Activated T-cell treated with anti-CD3 and anti-CD28 coated beads, Interleukin-2, amount 50 U/mL, for 72 hours (primary cell): ENCODE measurements at places on chromosomes 5 and 9.

- DNase-seq = no peak
These were observed 49.8 kb upstream of the PLPP1 start for GRCh38 chr5:55584398-55585205.

- DNase-seq = no peak
These were observed 1068.6 kb downstream of the TAF11L14 start for GRCh38 chr5:18702821-18703220.

GRCh38 chr5:180086816-180087399 is 15.3 kb upstream of the RNF130 start:
- no peak for DNase-seq

DNA sequence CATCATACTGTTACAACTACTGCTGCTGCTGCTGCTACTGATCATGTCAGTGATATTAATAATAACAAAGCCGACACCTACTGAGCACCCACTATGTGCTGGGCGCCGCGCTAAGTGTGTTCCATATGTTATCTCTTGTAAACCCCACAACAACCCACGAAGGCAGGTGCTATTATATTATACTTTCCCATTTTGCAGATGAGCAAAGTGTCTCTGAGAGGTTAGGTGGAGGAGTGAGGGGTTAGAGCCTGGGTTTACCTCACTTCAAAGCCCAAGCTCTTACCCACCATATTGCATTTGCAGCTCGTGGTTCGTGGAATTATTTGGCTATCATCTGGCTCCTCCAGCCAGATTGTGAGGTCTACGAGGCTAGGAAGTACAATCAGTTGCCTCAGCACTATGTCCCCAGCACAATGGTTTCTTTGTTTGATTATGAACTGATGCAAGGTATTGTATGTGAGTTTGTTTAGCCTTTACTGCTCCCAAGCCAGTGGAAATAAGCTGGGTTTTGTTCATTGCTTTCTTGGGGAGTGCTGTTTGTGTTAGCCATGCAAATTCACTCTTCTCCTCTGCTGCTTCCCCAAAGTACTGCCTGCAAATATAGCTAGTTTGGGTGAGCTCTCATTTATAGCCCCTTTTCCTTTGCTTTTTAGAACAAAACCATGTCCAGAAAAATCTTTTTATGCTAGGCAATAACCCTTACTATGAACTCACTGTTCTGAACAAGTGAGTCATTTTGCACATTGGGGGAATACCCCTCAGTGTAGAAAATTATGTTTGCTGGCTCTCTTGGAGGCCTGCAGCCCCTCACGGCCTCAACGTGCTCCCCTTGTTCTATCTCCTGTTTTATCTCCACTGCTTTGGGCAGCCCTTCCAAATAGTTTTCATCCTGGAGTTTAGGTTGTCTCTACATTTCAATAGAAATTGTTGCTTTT is 47.9 kb downstream of the ALG2 start:
- no peak for DNase-seq

- no peak for DNase-seq
These were observed 92.7 kb downstream of the SGCD start for GRCh38 chr5:156419661-156420060.

- no peak for DNase-seq
These were observed 187.6 kb upstream of the GRAMD2B start for GRCh38 chr5:126235628-126236027.

GRCh38 chr9:28607843-28608242 is 1034.6 kb upstream of the C9orf72 start:
- DNase-seq = no peak

DNA sequence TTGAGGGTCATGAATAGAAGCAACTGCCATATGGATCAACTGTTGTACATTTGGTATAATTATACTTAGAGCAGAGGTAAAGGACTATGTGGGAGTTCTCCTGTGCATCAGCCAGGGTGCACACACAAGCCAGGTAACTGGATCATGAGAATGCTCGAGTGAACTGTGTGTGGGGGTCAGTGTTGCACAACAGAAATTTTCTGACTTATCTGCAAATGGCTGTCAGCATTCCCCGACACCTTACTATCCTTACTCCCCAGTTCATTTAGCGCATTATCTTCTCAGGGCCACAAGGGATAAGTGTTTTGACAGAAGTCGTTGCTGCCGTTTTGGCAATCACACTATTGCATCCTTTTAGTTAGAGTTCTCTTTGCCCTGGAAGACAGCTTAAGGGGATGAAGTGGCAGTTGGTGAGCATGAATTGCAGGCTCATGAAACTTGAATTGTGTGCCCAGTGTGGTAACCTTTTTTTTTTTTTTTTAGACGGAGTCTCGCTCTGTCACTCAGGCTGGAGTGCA is 1.7 kb downstream of the CANX start:
- no peak for DNase-seq

DNA sequence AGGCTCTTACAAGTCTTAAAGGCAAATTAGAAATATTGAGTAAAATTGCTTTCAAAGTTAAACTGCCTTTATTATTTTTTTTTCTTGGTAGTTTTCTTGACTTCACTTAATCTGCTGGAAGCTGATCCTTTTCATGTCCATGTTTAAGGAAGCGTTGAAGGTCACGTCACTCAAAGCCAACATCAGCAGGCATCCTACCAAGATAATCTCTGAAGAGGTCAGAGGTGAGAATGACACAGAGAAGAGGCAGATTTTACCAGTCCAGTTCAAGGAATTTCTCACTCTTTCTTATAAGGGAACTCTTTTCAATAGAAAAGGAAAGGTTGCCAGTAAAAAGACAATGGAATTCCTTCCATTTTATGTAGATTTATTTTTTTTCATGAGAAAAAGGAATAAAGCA is 259.8 kb downstream of the ANXA1 start:
- no peak for DNase-seq

DNA sequence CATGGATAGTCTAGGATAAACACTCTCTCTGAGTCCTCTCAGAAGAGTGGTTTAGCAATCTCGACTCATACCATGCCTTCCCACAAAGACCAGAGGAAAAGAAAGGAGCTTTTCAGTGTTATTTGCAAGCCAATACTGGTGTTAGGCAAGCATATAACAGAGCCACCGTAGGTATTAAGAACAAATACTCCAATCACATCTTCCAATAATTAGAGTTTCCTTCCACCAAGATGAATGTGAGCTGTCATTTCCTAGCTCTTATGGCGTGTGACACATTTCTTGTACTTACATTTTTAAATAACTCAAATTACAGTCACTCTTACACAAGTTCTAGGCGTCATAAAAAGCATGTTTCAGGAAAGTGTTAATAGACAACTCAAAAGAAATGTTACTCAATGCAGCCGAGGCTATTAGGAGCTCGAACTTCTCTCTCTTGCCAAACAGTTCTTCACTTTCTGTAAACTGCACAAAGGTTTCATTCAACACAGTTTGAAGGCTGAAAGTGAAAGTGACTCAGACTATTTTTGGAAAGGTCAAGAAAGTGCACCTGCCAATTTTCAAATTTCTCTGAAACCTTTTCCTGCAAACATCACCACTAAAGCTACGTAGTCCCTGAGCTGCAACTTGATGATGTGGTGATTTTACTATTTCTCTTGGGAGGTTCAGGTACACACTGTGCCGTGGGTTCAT is 153.8 kb downstream of the AUH start:
- peak; percentile 36 for DNase-seq

DNA sequence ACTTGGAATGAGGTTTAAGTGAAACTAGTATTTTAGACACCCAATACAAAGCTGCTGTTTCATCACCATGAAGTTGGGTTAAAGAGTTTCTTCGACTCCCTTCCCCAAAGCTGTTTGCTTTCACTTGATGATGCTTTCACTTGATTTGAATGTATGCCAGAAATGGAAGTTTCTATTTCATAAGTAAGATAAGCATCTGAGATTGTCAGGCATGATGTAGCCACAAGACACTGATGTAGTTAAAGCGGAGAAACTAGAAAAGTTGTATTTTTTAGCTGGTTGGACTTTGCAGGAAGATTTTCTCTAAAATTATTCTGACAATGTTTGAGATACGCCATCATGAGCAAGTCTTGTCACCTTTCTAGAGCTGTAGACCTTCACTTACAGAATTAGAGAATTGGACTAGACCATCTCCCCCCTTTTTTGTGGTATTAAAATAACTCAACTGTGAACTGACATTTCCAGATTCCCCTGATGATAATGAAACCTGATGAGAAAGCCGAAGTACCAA is 20.0 kb downstream of the MOCS2 start:
- DNase-seq = no peak

DNA sequence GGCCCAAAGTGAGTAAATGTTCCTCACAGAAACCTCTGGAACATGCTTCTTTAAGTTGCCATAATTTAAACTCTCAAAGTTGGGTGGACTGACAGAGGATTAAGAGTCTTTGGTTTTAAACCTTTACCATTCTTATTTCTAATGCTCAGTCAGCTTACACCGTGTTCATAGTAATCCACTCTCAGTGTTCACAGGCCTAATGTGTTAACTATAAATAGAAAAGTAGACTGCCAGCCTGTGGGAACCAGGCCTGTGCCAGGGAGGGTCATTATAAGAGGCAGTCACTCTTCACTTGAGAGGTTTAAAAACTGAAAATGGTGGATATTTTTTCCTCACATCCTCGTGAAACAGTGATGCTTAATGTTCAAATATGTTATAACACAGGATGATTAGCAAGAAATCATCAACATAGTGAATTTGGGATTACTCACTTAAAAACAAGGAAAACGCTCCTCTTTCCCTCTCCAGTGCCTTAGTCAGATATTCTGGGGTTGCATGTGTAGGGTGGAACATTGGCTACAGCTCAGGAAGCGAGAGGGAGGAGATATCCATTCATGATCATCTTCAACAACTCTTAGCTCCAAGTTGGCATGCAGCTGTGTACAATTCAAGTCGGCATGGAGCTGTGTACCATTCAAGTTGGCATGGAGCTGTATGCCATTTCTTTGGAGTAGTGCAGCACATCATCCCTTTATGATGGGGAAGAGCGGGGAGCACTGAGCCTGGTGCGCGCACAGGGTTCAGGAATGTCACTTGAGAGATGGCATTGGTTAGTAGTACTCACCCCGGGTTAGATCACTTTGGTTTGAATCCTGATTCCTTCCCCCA is 65.8 kb downstream of the KIAA1958 start:
- DNase-seq = no peak

DNA sequence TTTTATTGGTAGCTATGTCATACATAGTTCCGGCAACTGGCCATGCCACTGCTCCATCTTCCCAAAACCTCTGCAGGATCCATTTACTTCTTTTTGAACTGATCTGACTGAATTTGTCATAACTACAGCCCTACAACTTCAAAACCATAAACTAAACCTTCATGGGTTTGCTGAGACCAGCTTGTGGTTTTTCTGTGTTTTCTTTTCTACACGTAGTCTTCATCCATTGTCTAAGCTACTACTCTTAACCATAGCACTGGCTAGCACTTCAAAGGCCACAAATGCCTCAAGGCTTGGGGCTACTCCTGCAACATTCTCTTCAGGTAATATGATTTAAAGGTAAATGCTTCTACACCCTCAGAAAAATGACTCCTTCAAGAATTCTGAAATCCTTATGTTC is 9.0 kb upstream of the KIF2A start:
- DNase-seq = peak; percentile 31

DNA sequence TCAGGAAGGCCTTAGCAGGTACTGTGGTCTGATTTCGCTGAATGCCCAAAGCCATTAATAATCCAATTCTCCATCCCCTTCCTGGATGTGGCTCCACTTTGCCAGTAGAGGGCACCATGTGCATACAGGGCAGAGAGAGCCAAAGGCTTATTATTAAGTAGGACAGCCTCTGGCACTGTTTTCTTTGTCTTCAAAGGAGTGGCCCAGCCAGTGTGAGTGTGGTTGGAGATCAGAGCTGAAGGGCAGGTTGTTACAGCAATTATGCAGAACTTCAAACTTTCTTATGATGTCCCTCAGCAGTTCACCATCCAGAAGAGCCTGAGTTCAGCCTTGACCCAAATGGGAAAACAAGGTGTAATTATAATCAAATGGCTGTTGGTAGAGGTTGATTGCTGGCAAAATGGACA is 38.6 kb upstream of the CEMIP2 start:
- DNase-seq = peak; percentile 66

DNA sequence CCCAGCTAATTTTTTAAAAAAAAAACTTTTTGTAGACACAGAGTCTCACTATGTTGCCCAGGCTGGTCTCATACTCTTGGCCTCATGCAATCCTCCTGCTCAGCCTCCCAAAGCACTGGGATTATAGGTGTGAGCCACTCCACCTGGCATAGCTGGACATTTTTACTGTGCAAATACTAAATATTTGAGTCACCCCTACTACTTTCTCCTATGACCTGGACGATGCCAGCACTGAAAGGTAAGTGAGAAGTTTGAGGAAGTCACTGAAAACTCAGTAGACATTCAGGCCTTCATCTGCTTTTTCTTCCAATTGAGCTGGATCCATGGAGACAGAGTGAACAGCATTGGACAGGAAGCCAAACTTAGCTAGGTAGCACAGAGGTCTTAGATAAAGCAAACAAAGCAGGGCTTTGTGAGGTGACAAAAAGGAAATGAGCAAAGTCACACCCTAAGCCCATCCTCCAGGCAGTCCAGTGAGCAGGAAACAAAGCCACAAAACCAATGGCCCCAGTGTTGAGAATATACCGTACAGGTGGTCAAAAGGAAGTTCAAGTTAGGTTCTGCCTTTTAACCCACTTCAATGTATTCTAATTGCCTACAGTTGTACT is 192.6 kb upstream of the RASA1 start:
- peak; percentile 27 for DNase-seq

- peak; percentile 61 for DNase-seq
These were observed 79.0 kb downstream of the GLDC start for GRCh38 chr9:6566409-6567139.

- no peak for DNase-seq
These were observed 33.4 kb upstream of the NCS1 start for GRCh38 chr9:130138791-130139190.
